ENCODE measurements at places on chromosomes 3 and 15.

DNA sequence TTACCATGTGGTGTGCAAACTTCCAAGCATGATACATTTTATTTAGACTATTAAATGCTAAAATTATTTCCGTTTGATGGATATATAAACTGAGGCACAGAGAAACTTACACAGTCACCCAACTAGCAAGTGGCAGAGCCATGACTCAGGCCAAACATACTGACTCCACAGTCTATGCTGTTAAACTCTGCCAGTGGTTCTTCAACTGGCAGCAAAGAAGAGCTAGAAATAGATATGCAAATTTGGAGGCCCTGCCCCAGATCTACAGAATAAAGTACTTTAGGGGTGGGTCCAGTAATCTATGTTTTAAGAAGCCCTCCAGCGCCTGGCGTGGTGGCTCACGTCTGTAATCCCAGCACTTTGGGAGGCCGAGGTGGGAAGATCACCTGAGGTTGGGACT is 400.0 kb downstream of the FOXP1 start:
- DNase-seq, result no peak

GRCh38 chr3:56361731-56362130 is 106.5 kb downstream of the ERC2 start:
- DNase-seq, result peak; percentile 4

GRCh38 chr3:191008074-191008473 is 145.6 kb upstream of the GMNC start:
- DNase-seq, result no peak

GRCh38 chr3:125381314-125381713 is 6.2 kb upstream of the ZNF148 start:
- DNase-seq, result no peak

DNA sequence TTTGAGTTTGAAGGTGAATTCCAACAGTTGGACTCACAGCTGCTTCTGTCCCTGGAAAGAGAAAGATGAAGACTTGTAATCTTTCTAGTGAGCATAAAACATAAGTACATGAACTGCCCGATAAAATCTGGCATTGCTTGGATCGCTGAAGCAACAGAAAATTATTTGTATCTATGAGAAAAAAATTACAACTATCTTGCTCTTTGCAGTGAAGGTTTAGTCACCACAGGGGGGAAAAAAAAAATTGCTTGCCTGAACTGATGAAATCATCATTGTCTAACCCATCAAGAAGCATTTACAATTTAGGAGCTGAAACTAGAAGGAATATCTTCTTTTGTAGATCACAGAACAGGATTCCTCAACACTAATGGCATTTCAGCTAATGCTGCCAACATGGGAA is 20.0 kb downstream of the TMEM207 start:
- DNase-seq, result peak; percentile 42

- no peak for DNase-seq
Observed at GRCh38 chr3:167895684-167896083, 160.2 kb downstream of the SERPINI1 start.

GRCh38 chr15:89401631-89402517 is 67.2 kb upstream of the POLG start:
- DNase-seq, result peak; percentile 41

GRCh38 chr3:123365450-123366143 is 83.3 kb downstream of the ADCY5 start:
- DNase-seq, result no peak

DNA sequence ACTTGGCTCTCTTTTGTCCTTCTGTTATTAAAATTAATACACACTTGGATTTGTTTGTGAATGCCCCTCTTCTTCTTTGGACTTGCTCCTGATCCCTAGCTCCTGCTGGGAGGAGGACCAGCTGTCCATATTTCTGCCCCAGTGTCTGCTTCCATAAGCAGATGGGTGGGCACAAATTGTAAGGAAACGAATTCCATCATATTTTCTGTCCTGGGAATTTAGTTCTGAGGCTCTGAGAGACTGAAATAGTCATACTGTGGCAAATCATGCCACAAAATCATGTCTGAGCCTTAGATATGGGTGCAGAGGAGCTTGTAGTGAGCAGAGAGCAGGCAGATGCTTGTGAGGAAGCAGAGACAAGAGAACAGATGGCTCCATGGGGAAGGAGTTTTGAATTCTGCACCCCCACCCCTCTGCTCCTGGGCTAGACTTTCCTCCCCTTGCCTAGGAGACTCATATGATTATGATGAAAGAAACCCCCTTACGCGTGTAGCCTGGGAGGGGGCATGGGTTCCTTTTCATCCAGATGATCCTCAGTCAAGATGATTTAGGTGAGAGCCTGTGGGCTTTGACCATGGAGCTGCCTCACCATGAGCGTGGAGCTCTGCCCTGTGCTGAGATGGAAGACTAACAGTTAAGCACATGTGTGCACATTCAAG is 50.6 kb downstream of the SV2B start:
- no peak for DNase-seq

DNA sequence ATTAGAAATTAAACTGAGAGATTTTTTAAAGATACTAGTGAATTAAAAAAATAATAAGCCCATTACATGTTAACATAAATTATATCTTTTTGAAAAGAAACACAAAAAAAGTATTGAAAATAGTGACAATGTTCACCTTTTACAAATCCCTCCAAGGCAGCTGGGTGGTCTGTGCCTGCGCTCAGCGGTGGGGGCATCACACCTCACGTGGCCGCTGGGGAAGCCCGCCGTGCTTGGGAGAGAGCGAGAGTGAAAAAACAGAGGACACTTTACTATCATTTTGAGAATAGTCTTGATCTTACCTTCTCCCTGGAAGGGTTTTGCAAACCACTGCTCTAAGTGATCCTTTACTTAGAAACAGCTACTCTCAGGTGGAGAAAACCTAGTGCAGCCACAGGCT is 76.9 kb downstream of the CRTC3 start:
- no peak for DNase-seq

- peak; percentile 86 for DNase-seq
Observed at GRCh38 chr15:40323239-40323952, at the start of gene INAFM2. Gene INAFM2 (plus strand): TSS chr15:40323692. CDS start chr15:40324056, 364 bp downstream.

- DNase-seq, result peak; percentile 69
Observed at GRCh38 chr15:57537072-57537471, 54.6 kb upstream of the MYZAP start.

DNA sequence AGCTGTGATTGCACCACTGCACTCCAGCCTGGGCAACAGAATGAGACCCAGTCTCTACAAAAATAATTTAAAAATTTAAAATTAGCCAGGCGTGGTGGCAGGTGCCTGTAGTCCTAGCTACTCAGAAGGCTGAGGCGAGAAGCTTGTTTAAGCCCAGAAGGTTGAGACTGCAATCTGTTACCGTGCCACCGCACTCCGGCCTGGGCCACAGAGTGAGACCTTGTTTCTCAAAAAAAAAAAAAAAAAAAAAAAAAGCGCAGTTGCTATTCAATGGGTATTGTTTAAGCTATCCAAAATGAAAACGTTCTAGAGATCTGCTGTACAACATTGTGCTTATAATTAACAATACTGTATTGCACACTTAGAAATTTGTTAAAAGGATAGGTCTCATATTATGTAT is 24.0 kb downstream of the ZNF148 start:
- no peak for DNase-seq

GRCh38 chr15:40826423-40827075 is 2.0 kb downstream of the PPP1R14D start:
- no peak for DNase-seq

GRCh38 chr15:39747326-39747725 is 35.3 kb downstream of the FSIP1 start:
- peak; percentile 81 for DNase-seq

DNA sequence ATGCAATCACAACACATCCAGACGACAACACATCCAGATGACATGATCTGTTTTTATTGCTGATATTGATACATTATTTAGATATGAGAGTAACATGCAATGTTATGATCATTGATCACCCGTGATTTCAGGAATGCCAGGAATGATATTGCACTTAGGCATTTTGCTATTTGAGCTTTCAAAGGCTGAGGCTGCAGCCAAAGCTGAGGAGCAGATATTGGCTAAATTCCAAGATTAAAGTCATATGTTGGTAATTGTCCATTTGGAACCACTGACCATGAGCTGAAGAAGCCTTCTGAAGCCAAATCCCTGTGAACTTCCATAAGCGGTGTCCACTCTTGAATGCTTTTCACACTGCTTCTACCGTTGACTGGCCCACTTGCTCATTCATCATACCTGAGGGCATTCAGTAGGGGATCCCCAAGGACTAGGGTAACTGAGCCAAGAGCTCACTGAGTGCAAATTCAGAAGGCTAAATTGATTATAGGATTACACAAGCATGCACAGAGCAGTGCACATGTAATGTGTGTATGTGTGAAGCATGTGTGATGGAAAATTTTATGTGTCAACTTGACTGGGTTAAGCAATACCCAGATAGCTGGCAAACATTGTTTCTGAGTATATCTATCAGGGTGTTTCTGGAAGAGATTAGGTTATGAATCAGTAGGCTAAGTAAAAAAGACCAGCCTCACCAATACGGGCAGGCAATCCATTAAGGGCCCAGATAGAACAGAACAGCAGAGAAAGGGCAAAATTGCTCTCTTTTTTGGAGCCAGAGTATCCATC is 92.1 kb upstream of the PLAAT1 start:
- peak; percentile 2 for DNase-seq

- no peak for DNase-seq
Observed at GRCh38 chr3:130473416-130473815, 43.6 kb upstream of the COL6A6 start.

- peak; percentile 66 for DNase-seq
Observed at GRCh38 chr15:99976811-99977271, 243.6 kb upstream of the LYSMD4 start.

DNA sequence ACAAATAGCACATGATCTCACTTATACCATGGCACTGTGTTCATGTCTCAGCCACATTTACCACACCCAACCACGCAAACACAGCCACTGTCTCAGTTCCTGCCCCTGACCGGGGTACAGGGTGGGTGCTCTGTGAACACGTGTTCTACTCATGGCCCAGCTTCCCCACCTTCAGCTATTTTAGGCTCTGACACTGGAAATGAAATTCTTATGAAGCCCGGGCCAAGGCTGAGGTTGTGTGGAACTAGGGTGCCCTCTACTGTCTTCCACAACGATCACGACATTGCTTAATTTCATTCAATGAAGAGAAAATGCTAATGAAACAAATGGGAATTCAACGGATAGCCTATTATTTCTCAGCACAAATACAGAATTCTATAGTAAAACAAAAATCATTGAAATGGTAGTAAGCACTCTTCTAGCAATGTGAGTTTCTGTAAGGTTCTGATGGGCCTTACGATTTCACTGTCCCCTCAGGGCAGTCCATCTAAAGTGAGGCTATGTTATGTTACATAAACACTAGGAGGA is 2.1 kb upstream of the GABRA5 start:
- DNase-seq, result peak; percentile 22

GRCh38 chr3:151871639-151872468 is 1.6 kb upstream of the SUCNR1 start:
- no peak for DNase-seq

GRCh38 chr3:137385922-137386321 is 378.2 kb upstream of the SOX14 start:
- no peak for DNase-seq

DNA sequence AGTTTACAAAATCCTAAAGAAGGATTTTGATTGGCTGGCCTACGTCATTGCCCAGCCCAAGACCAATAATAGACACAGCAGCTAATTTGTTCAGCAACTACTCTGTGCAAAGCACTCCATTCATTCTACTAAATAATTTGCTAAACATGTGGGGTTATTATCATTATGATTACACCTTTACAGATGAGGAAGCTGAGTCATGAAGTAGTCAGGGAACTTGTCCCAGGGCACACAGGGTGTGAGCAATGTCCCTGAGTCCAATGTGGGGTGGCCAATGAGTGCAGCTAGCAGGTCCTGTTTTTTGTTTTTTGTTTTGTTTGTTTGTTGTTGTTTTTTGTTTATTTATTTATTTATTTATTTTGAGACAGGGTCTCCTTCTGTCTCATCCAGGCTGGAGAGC is 183.6 kb downstream of the ABHD5 start:
- DNase-seq, result no peak

- no peak for DNase-seq
Observed at GRCh38 chr3:82130046-82130445, 368.6 kb upstream of the GBE1 start.

DNA sequence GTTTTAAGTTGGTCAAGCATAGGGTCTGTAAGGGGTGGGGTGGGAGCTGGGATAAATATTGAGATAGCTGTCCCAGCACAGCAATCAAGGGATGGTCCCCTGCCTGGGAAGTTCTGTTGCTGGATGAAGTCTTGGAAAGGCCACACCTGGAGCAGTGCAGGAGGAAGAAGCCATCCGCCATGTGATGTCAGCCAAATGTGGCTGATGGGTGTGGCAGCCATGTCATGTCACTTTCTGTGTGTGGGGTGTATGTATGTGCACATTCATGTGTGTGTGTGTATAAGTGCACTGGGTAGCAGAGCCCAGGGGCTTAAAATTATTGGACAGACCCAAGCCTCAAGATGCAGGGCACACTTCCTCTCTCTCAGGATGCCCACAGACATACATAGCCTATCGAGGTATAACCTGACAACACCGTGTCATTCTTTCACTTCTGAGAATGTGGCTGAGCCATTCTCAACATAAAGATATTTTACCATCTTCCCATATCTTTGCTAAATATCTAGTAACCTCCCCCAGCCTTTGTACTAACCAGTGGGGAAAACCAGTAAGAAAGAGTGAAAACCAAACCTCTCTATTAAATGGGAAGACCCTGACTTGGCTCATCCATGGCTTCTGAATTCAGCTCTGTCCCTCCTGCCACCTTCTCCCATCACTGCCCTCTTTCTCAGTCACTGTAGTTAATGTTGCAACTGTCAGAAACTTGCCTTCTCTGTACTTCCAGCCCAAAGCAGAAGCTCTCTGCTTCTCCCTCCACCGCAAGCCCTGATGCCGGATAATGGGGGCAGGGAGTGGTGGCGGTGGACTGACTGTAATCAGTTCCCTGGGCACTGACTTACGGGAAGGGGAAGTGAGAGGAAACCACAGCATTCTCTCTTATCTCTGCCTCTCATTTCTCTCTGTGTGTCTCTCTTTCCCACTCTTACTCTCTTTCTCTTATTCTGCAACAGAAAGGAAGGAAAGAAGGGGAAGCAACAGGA is 11.2 kb downstream of the TNFSF10 start:
- peak; percentile 79 for DNase-seq

- DNase-seq, result peak; percentile 94
Observed at GRCh38 chr15:36432161-36432560, 147.3 kb upstream of the CDIN1 start.

GRCh38 chr15:50879016-50879617 is 29.4 kb upstream of the AP4E1 start:
- DNase-seq, result no peak

GRCh38 chr3:82957696-82958095 is 1196.3 kb upstream of the GBE1 start:
- no peak for DNase-seq

DNA sequence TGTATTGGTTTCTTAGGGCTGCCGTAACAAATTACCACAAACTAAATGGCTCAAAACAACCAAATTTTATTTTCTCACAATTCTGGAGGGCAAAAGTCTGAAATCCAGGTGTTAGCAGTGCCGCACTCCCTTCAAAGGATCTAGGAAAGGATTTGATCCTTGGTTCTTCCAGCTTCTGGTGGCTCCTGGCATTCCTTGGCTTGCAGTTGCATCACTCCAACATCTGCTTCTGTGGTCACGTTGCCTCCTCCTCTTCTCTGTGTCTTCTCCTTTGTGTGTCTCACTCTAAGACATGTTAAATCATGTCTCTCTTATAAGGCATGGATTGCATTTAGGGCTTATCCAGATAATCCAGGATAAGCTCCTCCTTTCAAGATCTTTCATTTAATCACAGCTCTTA is 262.2 kb downstream of the MEX3B start:
- no peak for DNase-seq

- DNase-seq, result no peak
Observed at GRCh38 chr15:63449731-63450130, 54.7 kb upstream of the USP3 start.

- peak; percentile 42 for DNase-seq
Observed at GRCh38 chr3:167032267-167032876, 347.7 kb downstream of the ZBBX start.

GRCh38 chr15:73156431-73157191 is 104.3 kb downstream of the NEO1 start:
- no peak for DNase-seq

Measured in astrocyte (in vitro differentiated cells and primary cell).